Neuronal stem cell (in vitro differentiated cells): ENCODE measurements at places on chromosomes 2 and 18.

DNA sequence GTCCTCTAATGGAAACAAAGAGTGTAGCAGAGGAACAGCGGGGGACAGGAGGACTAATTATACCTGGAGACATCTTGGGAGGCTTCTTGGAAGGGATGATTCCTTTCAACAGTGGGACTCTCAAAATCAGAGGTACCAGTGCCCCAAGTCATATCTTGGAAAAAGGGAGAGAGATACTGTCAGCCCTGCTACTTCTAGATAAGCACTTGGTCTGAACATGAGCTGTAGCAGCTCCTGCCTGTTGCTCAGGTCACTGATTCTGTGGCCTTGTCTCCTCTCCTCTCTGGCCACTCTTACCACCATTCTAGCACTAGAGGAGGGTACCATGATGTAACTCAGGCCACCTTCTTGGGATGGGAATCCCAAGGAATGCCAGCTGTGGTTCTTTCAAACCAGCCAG, 54.5 kb downstream of the MFSD6 start:
- DNase-seq: no peak

- no peak for DNase-seq
Observed at GRCh38 chr2:236195726-236196125, 27.5 kb upstream of the GBX2 start.

DNA sequence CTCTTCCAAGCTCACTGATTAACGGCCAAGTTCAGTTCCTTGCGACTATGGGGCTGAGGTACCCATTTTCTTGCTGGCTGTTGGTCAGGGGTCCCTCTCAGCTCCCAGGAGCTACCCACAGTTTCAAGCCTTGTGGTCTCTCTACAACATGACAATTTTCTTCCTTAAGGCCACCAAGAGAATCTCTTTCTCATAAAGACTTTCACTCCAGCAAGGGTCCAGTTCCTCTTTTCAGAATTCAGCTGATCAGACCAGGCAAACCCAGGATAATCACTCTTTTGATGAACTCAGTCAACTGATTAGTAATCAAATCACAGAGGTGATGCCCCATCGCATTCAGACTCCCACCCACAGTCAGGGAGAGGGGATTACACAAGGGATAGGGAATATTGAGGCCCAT, 129.7 kb downstream of the IRS1 start:
- no peak for DNase-seq

GRCh38 chr2:233075966-233076339, 15.8 kb downstream of the INPP5D start:
- no peak for DNase-seq

DNA sequence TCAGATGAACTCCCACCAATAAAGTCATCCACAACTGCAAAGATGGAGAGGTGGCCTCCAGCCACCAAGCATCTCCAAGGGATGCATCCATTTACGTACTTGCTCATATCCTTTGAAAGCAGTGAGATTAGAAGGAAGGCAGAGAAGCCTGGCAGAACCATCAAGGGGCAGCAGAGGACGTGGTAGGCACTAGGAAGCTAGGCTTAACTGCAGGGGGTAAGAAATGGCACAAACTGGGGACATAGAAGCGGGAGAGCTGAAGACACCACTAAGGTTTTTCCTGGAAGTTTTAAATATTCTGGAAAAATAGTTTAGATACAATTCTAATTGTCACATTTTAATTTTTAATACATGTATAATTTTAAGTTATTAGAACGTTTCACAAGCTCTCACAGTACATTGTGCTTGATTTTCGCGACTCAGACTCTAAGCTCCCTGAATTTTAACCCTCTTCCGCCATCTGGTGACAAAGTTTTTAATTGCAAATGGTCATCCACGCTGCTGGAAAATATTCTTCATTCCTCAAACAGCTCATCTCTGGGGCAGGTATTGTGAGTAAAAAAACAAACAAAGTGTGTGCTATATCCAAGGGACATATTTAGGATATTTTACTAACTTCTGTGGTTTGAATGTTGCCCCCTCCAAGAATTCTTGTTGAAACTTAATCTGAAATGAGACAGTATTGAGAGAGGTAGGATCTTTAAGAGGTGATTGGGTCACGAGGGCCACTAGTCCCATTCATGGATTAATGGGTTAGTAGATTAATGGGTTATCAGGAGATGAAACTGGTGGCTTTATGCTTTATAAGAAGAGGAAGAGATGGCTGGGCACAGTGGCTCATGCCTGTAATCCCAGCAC, 1.6 kb upstream of the PSTPIP2 start:
- peak; percentile 67 for DNase-seq

DNA sequence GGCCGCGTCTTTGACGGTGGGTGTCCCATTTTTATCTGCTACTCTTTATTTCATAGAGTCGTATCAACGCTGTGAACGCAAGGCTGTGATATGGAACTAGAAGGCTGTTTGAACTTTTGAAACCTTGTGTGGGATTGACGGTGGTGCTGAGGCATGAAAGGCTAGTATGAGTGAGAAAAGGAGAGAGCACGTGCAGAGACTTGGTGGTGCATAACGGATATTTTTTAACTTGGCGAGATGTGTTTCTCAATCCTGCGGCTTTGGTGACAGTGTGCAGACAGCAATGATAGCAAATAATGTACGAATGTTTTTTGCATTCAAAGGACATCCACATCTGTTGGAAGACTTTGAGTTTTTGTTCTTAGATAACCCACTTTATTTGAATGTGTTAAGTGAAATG, 6.2 kb downstream of the HES6 start:
- DNase-seq: no peak

GRCh38 chr2:219452361-219453317, 18.0 kb downstream of the SPEG start:
- no peak for DNase-seq

GRCh38 chr2:149076863-149077412, 38.4 kb downstream of the LYPD6B start:
- DNase-seq: no peak

DNA sequence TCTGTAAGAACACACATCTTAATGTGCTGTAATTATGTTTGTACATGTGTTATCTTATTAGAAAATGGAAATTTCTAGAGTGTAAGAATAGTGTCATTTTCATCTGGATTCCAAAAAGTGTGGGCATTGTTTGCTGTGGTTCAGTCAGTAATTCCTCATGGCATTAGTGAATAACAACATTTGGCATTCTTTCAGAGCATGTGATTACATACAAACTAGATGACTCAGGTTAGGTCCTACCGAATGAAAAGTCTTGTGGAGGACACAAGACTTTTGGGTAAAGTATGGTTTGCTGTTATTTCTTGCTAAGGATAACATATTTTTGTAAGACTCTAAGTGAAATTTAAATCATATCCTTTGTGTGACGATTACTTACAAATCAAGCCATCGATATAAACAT, 593.1 kb upstream of the NRXN1 start:
- DNase-seq: no peak

- DNase-seq: no peak
Observed at GRCh38 chr2:144054911-144055310, 465.0 kb downstream of the ZEB2 start.

- no peak for DNase-seq
Observed at GRCh38 chr2:46917628-46918027, 2.0 kb upstream of the MCFD2 start.

DNA sequence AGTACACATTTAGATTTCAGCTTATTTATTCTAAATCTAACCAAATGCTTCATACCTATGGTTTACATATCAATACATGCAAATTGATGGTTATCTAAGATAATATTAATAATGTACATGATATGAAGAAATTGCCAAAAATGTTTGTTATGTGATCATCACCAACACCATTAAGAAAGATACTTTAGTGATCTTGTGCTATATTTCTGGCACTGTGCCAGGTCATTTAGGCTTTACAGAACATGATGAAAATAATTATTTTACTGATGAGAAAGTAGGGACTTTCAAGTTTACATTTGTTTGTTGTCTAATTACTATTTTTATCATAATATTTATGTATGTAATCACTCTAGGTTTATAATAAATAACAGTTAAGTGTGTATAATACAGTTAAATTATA, 158.3 kb downstream of the GULP1 start:
- DNase-seq: no peak

GRCh38 chr2:63073994-63074393, 23.4 kb downstream of the OTX1 start:
- no peak for DNase-seq

DNA sequence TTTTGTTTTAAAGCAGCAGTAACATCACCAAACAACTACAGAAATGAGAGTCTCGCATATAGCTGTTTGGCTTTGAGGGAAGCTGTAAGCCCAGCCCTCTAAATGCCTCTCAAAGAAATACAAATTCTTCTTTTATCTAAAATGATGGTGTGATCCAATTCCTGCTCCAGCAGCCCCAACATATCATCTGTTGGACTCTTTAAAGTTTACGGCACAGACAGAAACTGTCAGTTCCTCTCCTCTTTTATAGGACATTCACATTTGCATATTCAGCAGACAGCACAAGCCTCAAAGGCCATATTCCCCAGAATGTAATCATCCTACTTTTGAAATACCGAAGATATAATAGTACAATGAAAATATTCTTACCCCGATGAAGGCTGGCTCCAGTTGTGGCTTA, 216.9 kb upstream of the REV1 start:
- DNase-seq: no peak
